ENCODE measurements at places on chromosomes 12 and 14.

GRCh38 chr12:49230176-49230804 is 34.6 kb upstream of the TUBA1C start:
- DNase-seq: no peak

- DNase-seq: no peak
Observed at GRCh38 chr12:93723568-93723930, 46.4 kb downstream of the CRADD start.

DNA sequence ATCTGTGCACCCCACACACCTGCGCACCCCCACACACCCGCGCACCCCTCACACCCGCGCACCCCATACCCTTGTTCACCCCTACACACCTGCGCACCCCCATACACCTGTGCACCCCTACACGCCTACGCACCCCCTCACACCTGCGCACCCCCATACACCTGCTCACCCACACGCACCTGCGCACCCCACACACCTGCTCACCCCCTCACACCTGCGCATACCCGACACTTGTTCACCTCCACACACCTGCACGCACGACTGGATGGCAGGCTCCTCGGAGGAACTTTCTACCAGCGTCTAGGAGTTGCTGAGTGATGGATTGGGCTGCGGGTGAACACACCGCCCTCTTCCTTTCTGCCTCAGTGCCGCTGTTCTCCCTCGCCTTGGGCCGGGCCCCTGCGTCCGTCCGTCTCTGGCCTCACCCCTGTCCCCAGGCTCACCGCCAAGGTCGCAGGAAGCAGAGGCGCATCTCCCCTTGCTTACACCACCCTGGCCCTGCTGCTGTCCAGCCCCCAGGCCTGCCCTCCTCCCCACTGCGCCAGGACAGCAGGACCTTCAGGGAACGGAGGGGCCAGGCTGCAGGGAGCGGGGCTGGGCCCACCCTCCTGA is 20.7 kb upstream of the TMEM106C start:
- no peak for DNase-seq

DNA sequence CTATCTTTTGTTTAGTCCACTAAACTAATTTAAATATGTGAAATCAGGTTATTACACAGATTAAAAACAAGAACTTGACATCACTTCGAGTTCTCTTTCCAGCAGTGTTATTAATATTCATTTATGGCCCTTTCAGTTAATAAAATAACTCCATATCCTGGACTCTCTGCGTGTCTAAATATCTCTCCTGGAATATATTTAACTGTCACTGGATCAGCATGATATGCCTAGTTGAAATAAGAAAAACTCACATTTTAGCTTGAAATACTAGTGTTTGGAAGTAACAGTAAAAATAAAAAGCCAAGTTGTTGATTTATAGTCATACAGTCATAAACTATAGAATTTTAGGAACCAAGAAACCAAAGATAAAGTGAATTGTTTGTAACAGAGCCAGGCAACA is 45.6 kb downstream of the ABCC9 start:
- no peak for DNase-seq

DNA sequence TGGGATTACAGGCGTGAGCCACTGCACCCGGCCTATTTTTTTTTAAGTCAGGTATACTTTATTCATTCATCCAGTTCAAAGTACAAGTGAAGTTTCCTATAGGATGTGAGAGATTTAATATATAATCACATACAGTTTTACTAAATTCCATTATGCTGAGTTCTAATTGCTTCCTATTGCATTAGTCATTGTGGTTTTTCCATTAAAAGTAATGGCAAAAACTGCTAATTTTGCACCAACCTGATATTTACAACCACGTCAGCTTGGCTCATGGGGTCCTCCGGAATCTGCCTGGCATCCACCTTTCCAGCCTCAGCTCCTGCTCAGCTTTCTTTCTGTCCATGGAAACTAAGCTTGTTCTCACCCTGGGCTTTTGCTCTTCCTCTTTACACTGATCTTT is 67.0 kb upstream of the CSRP2 start:
- DNase-seq: no peak

DNA sequence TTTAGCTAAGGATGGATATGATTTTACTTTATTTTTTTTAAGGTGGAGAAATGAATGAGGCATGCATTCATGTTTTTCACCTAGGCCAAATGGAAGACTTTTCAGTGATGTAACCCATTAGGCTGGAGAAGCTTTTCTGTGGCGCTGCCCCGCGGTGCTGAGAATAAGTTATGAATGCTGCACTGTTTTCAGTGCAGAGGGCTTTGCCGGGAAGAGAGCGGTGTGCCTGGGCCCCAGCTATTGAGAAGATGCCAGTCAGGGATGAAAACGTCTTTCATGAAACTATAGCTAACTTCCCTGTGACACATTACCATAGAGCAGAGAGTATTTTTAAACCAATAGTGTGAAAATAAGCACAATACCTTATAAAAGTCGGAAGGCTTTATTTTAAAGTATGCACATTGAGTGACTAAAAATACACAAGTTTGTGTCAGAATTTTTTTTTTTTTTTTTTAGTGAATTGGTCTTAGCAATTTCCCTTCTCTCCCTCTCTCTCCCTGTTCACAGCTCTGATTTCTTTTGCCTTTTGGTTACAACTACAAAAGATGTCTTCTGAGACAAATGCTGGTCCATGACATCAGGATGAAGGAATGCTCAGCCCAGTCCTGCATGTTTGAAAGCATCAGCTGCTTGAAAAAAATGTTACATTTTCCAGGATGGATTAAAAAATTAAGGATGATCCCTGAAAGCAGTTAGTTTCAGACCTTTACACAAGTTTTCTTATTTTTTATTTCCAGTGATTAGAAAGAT is 48.3 kb downstream of the NPAS3 start:
- DNase-seq: no peak
